ENCODE measurements at places on chromosomes 2 and 18.
A peak's percentile ranks its signal among the peaks of the same experiment; 100 is the strongest.

DNA sequence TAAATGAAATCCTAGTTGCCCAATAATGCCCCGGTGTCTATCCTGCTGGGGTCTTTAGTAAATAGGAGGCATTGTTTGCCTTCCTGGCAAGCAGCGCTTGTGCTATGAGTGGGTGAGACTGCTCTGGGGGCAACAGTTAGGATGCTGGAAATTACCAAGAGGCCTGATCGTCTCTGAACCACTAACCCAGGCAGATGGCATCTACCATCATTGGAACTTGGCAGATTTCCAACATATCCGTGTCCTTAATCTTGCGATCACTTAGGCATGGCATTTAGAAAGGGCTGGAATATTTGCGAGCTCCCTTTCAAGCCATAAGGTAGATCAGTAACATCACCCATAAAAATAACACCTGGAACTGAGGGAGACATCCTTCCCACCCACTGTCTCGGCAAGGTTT lies 18.8 kb upstream of the SH3RF3 start:
- no peak for DNase-seq

DNA sequence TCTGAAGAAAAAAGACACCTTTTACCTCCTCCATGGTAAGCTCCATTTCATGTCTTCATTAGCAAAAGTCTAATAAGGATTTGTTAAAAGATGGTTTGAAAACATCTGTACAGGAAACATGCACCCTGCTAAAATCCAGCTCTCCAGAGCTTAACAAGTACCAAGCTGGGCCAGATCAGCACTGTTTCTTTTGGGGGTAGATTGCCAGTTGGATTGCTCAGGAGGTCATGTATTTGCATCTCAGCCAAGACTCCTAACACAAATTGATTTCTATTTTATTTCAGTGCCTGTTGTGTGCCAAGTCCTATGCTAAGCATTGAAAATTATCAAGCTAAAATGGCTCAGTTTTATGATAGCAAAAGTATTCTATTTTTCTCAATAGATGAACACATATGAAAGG lies 3.4 kb upstream of the TMEM182 start:
- DNase-seq: no peak

- no peak for DNase-seq
These were observed 19.8 kb downstream of the SMAD7 start for GRCh38 chr18:48930926-48931325.

DNA sequence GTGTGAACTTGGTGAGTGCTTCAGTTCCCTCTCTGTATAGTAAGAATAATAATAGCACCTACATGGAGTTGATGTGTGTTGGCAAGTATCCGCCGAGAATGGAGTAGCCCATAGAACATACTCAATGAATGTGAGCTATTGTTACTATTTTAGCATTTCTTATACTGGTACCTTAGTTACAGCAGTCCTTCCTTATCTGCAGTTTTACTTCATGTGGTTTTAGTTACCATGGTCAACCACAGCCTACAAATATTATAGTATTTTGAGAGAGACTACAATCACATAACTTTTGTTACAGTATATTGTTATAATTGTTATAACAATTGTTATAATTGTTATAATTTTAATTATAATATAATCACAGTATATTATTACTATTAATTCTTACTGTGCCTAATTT lies 152.5 kb upstream of the RASGRP3 start:
- DNase-seq: no peak

DNA sequence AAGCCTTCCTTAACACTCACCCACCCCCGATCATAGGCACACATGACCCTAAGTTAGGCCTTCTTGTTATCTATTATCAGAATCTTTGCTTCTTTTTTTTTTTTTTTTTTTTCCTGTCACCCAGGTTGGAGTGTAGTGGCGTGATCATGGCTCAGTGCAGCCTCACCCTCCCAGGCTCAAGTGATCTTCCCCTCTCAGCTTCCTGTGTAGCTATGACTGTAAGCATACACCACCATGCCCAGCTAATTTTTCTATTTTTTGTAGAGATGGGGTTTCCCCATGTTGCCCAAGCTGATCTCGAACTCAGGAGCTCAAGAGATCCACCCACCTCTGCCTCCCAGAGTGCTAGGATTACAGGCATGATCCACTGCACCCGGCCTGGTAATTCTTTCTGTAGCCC lies 328.7 kb downstream of the NR4A2 start:
- no peak for DNase-seq

GRCh38 chr2:218306184-218306920 lies 14.0 kb upstream of the TMBIM1 start:
- no peak for DNase-seq

GRCh38 chr2:27164960-27165763 lies 16.4 kb downstream of the TCF23 start:
- no peak for DNase-seq

DNA sequence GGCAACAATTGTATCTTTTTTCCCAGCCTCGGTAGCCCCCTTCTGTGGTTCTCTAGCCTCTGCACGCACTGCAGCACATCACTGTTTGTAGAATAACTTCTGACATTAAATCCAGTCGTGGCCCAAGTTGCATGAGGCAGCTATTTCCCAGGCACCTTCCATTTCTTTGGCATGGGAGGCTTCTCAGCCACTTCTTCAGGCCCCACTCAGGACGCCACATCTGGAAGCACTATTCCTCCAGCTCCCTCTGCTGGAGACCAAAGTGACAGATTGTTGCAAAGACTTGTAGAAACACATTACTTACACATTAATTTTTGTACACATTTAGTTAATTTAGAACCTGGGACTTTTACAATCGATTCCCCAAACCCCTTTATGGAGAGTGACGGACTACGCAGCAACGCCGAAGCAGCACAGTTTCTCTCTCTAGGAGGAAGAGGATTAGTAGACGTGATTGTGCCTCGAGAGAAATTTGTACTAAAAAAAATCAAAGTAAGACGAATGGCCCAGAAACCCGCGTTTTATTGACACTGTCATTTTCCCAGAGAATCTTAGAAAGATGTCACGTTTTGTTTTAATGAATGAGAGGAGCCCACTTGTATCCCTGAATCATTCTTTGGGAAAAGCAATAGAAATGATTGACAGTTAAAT lies 57.8 kb upstream of the RGPD5 start:
- DNase-seq: no peak

DNA sequence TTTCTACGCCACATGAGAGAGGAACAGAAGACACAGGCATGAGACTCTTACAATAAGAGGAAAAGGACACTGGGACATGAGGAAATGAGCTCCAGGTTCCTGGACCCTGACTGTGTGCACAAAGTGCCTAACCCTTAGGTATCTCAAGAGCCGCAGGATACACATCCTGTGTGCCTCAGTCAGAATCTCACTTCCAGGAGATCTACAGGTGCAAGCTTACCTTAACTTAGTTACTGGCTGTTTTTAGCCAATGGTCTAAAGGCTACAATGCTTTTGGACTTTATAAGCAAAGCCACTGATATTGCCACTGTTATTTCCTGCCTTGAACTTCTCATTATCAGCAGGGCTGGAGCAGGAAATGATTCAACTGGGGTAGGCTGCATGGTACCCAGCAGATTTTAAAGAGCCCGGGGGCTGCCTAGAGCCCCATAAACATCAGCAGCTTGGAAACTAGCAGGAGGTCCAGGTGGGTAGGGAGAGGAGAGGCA lies 254.4 kb downstream of the ZNF521 start:
- no peak for DNase-seq

DNA sequence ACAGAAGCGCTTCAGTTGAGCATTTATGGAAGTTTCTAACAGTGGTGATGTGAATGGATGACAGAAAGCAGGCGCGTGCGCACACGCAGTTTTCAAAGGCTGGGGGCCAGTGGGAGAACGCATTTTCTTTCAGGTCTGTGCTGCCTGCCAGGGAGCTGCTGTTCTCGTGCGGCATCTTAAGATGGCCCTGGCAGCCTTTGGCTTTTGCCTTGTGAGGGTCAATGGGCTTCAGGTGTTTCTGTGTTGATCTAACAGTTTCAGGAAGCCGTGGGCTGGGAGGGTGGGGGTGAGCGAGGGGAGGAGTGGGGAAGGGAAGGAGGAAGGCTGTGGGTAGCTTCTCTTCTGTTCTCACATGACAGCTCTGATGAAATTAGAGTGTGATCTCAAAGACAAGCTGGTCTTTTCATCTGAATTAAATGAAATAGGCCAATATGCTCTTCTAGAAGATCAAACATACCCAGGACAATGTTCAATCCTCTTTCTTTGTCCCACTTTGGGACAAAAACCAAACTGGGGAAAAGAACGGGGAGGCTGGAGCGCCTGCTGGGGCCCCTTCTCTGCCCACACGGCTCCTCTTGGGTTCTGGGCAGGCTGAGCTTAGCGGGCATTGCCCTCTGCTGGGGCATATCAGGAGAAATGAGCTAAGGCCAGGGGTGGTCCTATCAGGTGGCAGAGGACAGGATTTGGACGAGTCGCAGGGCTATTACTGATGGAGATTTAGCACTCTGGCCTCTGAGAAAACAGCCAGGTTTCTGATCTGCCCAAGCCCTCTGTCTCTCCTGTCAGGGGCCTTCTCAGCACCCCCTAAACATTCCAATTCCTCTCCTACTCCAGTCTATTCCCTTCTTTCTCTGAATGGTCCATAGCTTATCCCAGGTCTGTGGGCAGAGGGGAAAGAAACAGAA lies 126.2 kb upstream of the LGALSL start:
- peak; percentile 40 for DNase-seq

GRCh38 chr2:119407430-119408220 lies 24.0 kb upstream of the TMEM37 start:
- DNase-seq: no peak

- no peak for DNase-seq
These were observed 36.0 kb downstream of the WDFY1 start for GRCh38 chr2:223909001-223909741.

DNA sequence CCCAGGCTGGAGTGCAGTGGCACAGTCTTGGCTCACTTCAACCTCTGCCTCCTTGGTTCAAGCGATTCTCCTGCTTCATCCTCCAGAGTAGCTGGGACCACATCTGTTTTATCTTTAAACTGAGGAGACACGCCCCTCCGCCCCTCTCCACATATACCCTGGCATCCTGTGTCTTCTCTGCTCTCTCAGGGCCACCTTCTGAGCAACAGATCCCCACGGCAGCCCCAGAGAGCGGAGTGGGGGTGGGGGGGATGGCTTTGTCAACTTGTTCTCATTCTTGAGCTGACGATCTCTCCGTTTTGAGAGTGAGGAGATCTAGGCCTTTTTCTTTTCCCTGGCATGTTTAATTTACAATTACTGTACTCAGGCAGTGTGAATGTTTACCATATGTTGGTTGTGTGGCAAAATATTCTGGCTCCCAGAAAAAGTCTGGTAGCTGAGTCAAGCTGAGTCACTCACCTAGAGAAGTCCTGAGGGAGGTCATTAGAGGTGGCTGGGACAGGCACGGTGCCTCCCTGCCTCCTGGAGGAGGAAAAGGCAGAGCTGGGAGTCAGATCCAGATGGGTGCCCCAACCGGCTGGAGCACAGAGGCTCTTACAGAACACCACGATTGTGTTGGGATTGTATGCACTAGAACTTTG lies 19.5 kb upstream of the ID2 start:
- DNase-seq: no peak

DNA sequence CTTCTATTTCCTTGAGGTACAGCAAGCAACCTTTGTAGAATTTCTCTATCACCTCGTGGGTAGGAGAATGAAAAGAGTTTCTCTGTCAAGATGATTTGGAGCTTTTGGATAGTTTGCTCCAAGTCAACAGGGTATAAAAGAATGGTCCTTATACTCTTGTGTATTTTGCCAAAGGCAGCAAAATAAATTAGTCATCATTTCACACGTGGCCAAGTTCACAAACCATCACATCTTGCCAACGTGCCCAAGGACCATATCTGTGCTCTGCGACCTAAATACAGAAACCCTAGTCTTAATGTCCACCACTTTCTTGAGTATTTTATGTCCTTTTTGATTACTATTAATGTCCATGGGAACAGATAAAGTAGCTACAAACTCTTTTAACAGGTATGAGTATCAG lies 262.9 kb downstream of the AFF3 start:
- no peak for DNase-seq

- DNase-seq: no peak
These were observed 475.8 kb downstream of the STK39 start for GRCh38 chr2:167771628-167772027.

DNA sequence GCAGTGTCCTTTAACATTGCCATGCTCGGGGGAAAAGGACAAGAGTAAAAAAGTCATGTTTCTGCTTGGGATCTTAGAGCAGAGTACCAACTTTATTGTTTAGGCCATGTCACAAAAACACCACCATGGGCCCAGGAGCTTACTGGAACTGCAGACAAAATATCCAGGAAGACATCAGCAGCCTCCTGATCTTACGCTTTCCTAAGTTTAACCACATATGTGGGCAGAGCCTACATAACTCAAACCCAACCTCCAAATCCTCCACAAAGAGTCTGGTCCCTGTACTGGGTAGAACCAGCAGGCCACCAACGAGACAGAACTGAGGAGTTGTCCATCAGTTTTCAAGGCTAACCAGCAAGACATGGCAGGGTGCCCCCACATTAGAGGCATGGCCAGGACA lies 10.3 kb downstream of the GALNT14 start:
- no peak for DNase-seq

Measured in activated naive CD4-positive, alpha-beta T cell (primary cell).